Pancreas (tissue), 10 donors: ENCODE measurements at places on chromosomes 1 and 21. TPM values are rescaled to one million over a fixed set of nuclear protein-coding genes. Genes with fewer than 3 reads are reported as not detected.
A peak's percentile ranks its signal among the peaks of the same experiment; 100 is the strongest.

DNA sequence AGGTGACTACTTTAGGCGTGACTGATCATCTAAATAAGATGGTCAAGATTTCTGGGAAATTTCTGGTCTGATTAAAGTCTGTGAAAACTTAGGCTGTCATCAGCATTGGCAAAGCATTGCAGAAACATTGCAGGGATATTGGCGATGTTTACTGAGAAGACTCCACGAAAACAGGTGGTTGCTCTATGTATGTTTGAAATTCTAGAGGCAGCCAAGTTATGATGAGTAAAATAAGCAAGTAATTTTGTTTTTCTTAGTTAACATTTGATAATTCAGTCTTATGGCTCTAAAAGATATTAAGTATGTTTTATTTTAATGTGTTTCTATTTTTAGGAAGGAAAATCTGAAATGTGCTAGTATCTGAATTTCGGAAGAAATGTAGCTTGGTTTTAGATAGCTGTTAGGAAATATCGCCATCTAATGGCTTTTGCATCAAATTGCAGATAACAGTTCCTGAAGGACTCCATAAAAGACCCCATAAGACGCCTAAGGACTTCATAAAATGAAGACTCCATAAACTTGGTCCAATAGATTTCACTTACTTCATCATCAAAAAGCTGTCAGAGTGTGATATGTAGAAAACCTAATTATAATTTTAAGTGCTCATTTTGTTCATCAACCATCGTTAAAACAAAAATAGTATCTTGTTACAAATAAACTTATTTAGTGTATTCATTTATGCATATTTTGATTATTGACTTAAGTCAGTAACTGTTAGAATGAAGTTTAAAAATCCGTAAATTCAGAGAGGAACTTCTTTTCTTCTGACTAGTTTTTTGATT, 344.6 kb downstream of the RYR2 start:
- no peak for DNase-seq

DNA sequence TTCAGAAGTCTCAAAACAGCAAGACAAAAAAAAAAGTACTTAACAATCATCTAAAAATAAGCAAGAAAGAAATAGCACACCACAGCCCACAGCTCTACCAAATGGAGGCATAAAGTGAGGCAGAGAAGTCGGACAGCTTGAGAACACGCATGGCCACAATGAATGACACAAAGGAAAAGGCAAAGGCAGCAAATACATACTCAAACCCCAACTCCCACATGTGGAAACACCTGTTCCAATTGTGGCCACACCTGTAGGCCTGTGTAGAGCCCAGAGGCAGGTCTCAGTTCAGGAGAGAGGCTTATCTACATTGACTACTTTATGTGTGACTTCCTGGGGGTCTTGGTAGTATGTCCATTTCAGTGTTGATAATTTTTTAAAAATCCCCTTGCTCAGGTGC, 543.5 kb downstream of the LMO4 start:
- no peak for DNase-seq

The C1orf87 gene
- total RNA-seq, result not detected

- DNase-seq, result no peak
Observed at GRCh38 chr1:162548170-162548569, 13.4 kb upstream of the UAP1 start.

DNA sequence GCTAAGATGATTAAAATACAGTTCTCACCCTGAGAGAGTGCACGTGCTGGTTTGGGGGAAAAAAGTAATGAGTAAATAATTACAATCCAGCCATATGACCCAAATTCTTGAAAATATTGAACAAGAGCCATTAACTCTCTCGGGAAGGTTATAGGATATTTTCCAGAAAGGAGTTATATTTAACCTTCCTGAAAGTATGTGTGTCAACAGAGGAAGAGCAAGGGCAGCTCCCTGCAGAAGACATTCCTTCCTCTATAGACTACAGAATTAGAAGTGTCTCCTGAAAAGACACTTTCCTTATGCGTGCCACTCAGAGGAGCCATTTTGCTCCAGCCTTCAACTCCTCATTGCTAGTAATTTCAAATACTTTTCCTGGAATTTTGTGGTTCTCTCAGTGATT, 648.7 kb downstream of the USP25 start:
- no peak for DNase-seq

DNA sequence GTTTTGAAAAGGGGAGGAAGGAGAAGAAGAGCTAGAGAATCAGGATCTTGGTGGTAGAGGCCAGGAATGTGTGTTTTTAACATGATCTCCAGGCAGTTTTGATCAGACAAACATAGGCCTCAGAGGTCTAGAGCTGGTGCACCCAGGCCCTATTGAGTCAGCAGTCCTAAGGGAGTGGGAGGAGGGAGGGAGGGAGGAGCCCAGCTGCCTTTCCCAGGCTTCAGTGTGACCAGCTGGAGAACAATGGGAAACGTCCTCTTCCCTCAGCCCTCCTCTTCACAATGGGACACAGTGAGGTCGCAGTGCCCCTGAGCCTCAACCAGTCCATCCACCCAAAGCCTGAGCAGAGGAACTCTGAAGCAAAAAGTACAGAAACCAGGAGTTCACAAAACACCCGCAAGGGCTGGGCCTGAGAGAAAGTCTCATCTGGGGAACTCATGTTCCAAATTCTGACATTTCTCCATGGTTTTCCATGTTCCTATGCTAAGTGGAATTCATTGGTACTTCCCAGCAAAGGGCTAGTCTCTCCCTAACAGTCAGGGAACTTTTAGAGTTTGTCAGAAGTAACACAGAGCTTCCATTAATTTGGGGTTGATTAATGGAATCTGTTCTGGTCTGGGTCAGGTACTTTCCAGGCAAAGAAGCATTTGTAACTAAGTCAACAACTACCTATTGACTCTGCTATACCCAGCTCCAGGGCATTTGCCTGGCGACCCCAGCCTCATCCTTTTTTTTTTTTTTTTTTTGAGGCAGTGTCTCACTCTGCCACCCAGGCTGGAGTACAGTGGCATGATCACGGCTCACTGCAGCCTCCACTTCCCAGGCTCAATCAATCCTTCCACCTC, 37.5 kb downstream of the ELAPOR1 start:
- DNase-seq, result peak; percentile 68

The PTCH2 gene
- 0.16 TPM for total RNA-seq

DNA sequence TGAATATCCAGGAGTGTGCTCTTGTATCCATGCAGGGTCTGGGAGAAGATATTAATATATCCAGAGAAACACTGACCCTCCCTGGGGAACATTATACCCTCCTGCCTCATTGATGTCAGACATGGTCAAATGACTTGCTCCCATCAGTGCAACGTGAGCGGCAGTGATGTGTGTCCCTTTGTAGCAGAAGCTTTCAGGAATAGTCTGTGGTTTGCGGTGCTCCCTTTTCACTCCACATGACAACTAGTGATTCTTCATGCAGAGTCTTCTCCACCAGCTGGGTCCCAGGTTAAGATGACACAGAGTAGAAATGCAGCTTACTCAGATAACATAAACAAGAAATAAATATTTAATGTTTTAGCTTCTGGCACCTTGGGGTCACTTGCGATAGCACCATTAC, 31.9 kb upstream of the LYPD8 start:
- no peak for DNase-seq

DNA sequence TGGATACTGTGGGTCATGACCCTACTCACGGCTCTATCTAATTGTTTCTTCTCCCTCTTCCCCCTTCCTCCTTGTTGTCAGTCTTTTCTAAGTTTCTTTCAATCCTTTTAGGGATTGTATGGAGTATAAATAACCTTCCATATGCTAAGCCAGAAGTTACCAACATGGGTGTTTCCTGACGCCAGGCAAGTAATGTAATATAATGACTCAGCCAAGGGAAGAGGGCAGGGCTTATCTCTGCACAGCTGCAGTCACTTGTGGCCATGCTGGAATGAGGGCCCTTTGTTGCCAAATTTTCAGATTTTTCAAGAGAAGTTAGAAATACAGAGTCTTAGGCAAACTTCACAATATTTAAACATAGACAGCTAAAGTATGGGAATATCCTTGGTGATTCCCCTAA, 194.6 kb downstream of the ST6GALNAC3 start:
- DNase-seq, result no peak

- DNase-seq, result no peak
Observed at GRCh38 chr1:12711536-12711935, 4.4 kb upstream of the AADACL3 start.

- DNase-seq, result no peak
Observed at GRCh38 chr1:119787776-119788175, 19.1 kb upstream of the HMGCS2 start.

DNA sequence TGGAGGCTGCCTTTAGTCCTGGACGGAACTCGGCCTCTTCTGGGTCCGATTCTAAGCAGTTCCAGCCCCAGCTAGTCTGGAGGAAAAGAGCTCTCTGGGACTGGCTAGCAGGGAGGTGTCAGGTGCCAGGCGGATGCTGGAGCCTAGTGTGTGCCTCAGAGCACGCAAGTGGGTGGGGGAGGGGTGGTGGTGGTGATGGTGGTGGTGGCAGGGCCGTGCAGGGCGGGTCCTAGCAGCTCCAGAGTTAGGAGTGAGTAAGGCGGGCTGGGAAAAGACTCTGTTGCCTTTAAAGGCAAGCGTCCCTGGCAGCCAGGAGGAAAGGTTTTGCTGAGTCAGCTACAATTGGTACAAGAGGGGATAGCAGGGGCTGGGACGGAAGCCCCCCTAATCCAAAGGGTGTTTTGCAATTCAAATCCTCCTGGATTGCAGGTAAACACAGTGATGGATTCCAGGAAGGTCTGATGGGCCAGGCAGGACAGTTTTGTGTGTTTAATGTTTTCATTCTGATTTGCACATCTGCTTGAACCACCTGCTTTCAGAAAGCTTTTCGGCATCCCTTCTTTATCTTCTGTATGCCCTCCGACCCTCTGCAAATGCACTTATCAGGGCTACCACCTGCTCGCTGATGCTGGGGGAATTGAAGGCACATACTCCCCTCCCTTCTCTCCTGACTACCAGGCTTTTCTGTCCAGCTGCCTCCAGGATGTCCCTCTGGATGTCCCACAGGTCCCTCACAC, 4.1 kb upstream of the SLC2A1 start:
- DNase-seq, result no peak

The NECTIN4 gene
- 9.3 TPM for total RNA-seq

DNA sequence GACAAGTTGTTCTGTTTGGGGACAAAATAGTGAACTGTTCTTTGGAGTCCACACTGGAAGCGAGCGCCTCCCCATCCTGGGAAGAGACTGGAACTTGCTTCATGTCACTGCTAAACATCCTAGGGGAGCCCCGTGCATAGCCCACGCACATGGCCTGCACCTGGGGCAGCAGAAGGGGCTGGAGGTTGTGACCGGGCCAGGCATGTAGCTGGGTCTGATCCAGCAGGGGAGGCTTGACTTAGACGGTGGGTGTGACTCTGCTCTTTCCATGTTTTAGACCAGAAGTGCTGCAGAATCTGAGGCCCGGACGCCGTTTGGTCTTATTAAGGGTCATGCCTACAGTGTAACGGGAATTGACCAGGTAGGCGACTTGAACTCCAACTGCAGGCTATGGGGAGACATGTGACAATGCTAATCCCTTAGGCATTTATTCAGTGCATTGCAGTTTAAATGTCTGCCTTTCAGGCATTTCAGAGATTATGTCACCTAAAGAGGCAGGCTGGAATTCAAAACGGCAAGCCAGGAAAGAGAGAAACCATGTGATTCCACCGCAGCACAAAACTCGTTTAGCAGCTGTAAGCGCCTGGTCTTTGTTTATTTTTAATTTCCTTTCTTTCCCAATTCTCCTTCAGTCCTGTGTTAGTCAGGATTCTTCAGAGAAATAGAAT, 21.8 kb downstream of the CAPN9 start:
- no peak for DNase-seq

GRCh38 chr1:43067977-43068751, 103.9 kb downstream of the EBNA1BP2 start:
- no peak for DNase-seq

GRCh38 chr21:41361053-41361785, 608 bp upstream of the MX2 start:
- DNase-seq, result peak; percentile 49

- DNase-seq, result no peak
Observed at GRCh38 chr1:235397733-235398132, 30.5 kb downstream of the TBCE start.

GRCh38 chr1:94025383-94026340, 95.3 kb downstream of the ABCA4 start:
- no peak for DNase-seq

- no peak for DNase-seq
Observed at GRCh38 chr1:62325081-62325480, 5.8 kb upstream of the KANK4 start.

DNA sequence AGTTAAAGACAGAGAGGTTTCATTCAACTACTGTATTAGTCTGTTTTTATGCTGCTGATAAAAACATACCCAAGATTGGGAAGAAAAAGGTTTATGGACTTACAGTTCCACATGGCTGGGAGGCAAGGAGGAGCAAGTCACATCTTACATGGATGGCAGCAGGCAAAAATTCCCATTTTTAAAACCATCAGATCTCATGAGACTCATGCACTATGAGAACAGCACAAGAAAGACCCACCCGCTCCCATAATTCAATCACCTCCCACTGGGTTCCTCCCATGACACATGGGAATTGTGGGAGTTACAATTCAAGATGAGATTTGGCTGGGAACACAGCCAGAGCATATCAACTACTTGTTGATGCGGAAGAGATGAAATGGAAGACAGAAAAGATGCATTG, 9.2 kb downstream of the GPR161 start:
- DNase-seq, result no peak

DNA sequence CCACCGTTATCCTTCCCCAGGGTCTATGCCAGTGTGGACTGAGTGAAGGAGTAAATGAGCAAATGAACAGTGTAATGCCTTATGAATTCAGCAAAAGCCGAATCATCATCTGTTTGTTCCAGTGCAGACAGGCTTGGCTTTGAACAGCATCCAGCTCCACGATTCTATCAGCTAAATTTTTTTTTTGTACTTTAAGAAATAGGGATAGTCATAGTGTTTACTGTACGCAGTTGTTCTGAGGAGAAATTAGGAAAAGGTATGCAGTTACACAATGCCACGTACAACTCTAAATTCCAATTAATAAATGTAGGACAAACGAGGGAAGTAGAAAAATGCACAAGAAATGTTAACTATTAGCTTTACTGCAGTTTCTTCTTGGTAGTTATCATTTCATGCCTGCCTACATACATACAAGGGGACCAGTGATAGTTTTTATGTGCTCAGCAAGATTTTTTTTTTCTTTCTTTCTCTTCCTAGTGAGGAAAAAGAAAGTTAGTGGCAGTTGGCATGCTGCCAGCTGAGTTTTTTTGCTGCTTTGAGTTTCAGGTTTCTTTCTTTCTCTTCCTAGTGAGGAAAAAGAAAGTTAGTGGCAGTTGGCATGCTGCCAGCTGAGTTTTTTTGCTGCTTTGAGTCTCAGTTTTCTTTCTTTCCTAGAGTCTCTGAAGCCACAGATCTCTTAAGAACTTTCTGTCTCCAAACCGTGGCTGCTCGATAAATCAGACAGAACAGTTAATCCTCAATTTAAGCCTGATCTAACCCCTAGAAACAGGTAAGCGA, at the start of gene IFI44L:
IFI44L (plus strand) TSS at position 646 of the 777 bp plus-strand sequence. CDS start 7,468 bp downstream, outside the sequence.
- DNase-seq, result no peak
